Stimulated activated CD8-positive, alpha-beta memory T cell treated with anti-CD3 and anti-CD28 coated beads, Interleukin-7, amount 100 ng/mL, for 24 hours (primary cell): ENCODE measurements at places on chromosomes 2 and 18.
A peak's percentile ranks its signal among the peaks of the same experiment; 100 is the strongest.

DNA sequence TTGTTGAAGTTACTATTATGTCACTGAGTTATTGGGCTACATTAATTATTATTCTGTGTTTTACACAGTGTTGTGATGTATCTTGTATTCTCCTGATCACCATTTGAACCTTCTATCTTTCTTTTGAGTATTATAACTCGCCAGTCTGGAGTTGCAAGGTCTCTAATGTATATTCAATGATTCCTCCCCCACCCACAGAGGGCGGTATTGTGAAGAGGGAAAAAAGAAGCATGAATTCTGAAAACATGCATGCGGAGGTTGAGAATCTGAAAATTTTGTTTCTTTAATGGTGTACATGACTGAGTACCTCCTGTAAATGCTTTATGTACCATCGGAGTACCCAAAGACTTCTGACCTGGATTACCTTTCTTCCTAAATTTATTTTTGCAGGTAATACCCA is 266.6 kb downstream of the NR4A2 start:
- no peak for DNase-seq

- peak; percentile 14 for DNase-seq
These were observed 127.3 kb downstream of the PRKCE start for GRCh38 chr2:45778720-45779171.

GRCh38 chr2:197934934-197935289 is 130.5 kb downstream of the PLCL1 start:
- DNase-seq, result no peak

DNA sequence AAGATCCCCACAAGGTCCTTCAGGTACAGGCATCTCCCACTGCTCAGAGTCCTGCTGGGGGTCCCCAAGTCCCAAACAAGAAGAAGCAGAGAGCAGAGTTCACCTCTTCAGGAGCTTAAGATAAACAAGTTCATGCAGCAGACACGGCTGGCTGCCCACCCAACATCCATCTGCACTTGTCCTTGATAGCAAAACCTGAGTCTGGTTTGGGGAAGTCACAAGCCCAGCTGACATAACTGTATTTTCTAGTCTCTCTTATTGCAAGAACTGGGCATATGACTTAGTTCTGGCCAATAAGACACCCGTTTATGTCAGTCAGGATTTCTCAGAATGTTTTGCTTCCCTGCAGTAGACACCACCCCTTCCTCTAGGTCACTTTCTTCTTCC is 31.8 kb downstream of the AFF3 start:
- DNase-seq, result no peak

GRCh38 chr18:62396381-62396780 is 71.3 kb downstream of the TNFRSF11A start:
- DNase-seq, result no peak

DNA sequence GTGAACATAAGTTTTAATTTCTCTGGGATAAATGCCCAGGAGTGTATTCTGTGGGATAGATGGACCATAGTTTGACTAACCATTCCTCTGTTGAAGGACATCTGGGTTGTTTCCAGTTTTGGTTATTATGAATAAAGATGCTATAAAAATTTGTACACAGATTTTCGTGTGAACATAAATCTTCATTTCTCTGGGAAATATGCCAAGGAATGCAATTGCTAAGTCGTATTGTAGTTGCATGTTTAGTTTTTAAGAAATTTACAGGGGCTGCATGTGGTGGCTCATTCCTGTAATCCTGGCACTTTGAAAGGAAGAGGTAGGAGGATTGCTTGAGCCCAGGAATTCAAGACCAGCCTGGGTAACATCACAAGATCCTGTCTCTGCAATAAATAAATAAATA is 6.9 kb upstream of the SLC11A1 start:
- DNase-seq, result no peak

GRCh38 chr2:68357605-68358337 is 7.3 kb upstream of the PLEK start:
- no peak for DNase-seq

DNA sequence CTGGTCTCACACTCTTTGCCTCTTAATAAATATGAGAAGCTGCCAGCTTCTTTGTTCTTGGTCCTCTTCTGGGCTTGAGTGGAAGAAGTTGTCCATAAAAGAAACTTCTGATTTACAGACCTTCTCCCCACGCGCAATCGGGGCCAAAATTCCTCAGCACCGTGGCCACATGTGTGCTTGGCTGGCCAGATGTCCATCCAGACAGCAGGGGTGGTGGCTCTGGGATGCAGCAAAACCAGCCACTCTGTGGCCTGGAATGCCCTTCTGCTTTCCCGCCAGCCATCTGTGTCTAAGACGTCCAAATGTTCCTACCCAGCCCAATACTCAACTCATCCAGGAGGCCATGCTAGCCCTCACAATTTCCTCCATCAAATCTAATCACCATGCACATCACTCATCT is 250.8 kb downstream of the EN1 start:
- no peak for DNase-seq

DNA sequence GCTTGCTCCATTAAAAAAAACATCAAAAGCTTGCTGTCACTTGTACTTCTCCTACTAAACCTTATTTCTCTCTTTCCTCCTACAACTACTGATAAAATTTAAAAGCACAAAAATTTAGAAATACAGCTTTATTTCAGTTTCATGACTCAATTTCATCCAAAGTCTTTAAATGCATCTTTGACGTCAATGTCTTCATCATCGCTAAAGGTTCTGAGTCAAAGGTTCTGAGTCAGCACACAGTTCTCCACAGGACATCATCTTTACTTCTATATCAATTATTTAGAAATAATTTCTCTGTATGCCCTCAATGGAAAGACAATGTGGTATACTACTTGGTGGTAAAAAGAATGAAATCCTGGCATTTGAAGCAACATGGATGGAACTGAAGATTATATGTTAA is 163.9 kb upstream of the DNMT3A start:
- no peak for DNase-seq

DNA sequence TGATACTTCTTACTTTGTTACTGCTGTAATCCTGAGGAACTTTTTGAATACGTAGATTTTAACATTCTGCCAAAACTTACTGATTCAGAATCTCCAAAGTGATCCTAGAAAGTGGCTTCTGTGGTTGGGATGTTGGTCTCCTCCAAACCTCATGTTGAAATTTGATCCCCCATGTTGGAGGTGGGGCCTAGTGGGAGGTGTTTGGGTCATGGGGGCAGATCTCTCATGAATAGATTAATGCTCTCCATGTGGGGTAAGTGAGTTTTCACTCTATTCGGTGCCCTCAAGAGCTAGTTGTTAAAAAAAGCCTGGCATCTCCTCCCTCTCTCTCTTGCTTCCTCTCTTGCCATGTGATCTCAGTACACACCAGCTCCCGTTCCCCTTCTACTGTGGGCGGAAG is 329.9 kb downstream of the HRH4 start:
- DNase-seq, result no peak

GRCh38 chr2:96869822-96870625 is at the start of gene SEMA4C:
Gene SEMA4C (minus strand): TSS chr2:96870080. CDS start chr2:96867886, 2,194 bp downstream.
- DNase-seq, result no peak

GRCh38 chr2:96546797-96547196 is 10.2 kb downstream of the ARID5A start:
- DNase-seq, result no peak

DNA sequence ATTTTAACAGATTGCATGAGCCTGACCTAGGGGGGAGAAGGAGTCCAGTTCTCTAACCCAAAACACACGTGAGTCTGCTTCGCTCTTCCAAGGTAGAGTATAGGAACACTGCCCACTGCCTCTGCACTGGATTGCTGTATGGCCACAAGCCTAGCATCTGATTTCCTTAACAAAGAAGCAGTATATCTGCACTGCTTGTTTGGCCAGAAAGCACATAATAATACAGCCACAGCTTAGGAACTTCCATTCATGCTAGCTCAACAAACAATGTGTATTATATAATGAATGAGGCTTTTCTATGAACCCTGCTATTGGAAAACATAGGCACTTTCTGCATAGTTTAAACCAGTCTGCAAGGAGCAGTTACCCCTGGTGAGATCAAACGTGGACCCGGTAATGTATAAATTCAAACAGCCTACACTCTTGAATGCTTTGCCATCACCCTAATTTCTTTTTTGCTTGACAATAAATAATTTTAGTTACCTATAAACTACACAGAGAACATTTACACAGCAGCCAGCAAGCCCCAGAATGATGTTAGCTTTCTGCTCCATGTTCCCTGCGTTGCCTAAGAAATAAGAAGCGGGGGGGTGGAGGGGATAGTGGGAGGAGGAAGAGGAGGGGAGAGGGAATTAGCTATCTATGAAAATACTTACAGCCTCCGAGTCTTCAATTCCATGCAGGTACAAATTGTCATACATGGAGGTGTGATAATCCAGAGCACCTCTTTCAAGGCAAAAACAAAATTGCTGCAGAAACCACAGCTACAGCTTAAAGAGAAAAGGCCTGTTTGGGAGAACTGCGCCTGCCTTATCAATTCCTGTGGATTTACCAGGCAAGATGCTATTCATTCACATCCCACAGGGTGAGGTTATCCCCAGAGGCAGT is 125.6 kb downstream of the CACNB4 start:
- no peak for DNase-seq

GRCh38 chr2:173017646-173018420 is 57.8 kb upstream of the MAP3K20 start:
- DNase-seq, result no peak

DNA sequence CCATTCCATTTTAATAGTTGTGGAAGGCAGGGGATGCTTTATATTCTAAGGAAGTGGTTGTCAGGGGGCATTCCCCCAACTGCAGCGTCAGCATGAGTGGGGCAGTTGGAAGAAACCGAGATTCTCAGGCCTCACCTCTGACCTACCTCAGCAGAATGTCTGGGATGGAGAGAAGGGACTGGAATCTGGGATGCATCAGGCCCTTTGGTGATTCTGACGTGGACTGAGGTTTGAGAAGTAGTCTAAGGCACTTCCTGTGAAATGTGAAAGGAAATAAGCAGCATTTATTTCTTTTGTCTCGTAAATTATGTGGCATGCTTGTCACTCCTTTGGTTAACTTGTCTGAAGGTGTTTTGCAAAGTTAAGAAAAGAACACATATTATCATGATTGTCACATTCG is 540.7 kb upstream of the NETO1 start:
- DNase-seq, result no peak

DNA sequence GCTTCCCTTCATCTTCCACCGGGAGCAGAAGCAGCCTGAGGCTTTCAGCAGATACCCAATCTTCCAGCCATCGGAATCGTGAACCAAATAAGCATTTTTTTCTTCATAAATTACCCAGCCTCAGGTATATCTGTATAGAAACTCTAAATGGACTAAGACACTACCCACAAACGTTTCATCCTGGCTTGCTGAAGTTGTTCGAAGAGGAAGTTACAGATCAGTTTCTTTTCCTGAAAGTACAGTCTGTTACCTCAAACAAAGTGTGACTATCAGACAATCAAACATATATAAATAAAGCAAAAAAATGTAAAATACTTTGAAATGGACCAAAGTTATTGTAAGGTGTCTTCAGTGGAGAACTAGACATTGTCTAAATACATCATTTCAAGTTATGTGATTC is 97.9 kb downstream of the MREG start:
- DNase-seq, result no peak

GRCh38 chr18:75654851-75655751 is 227.6 kb upstream of the SMIM21 start:
- DNase-seq, result no peak

DNA sequence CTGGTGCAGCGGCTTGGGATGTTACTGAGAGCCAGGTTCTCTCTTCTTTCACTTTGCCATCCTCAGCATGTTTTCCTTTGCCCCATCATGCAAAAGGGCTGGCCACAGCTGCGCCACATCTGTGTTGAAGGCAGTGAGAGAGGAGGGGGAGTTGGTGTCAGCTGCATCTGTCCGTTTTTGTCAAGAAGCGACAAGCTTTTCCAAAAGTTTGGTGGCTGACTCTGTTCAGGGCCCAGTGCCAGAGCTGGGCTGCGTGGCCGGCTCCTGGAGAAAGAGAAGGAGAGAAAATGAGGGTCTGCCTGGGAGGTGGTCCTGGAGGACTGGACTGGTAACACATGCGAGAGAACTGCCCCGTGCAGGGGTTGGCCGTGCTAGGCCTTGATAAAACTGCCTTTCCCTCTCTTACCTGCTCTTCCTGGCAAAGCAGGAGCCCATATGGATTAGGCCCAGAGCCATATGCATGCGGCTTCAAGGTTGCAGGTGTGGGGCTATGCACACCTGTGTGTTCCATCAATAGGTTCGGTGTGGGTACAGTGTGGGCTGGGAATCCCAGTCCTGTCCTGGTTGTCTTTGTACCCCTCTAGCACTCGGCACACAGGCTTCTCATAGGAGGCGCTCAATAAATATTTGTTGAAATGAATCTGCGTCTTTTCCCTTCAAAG is 9.0 kb downstream of the RNF144A start:
- DNase-seq, result no peak

- DNase-seq, result no peak
These were observed 40.0 kb upstream of the DNAH7 start for GRCh38 chr2:196108604-196109003.

DNA sequence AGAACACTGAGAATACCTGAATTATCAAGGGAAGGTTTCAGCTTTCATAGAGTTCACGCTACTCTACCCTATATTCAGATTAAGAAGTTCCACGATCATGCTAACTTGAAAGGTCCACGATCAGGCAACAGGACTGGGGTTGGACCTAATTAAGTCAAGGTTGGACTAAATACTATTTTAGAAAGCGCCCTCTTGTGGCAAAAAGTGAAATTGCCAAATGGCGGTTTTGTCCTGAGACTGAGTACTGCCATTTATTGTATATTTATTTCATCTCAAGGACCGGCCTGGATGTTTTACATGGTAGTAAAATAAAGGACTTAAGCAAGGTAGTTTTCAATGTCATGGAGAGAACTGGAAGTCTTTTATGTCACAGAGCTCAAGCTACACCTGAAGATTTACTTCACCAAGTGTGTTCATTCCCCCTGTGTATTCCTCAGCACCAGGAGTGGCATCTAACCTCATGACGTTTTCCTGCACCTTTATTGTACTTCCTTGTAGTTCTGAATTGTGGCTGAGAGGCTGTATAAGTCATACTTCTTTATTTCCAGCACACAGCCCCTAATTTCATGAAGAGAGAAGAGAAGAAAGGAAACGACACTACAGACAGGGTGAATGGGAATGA is 56.8 kb downstream of the SRD5A2 start:
- DNase-seq, result peak; percentile 40

DNA sequence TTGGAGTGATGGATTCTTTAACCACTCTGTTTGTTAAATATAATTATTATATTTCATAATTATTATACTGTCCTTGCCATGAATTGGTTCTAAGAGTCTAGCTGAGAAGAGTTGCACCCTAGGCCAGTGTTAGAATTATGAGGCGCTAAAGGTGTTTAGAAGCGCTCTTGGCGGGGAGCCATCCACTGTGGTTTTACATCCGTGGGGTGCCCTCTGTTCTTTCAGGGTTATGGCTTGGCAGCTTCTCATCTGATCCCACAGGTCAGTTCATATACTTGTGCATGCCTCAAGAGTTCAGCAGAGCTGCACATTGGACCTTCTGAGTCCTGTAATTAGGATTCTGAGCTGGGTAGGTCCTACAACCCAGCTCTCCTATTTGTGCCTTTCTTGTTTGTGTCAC is 9.1 kb downstream of the ASAP2 start:
- no peak for DNase-seq

DNA sequence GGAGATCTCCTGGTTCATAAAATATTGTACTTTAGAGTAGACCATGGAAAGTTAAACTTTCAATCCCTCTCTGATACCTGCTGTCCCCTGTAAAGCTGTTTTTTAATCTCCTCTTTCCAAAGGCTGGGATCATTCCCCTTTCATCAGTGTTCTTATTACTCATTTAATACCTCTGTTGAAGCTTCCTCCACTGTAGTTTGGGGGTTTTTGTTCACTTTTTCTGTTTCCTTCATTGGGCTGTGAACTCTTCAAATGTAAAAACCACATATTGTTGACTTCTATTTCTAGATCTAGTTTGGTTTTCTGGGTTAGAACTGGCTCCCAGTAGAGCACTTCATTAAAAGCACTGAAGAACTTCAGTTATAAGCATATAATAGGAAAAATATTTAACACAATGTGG is 598.1 kb downstream of the RNF144A start:
- no peak for DNase-seq
